G401 (cell line): ENCODE measurements at places on chromosomes 12 and 14.

- DNase-seq: peak; percentile 73
Measured at GRCh38 chr12:65529771-65530435, 251.4 kb downstream of the MSRB3 start.

- DNase-seq: no peak
Measured at GRCh38 chr12:17304503-17305347, 698.8 kb upstream of the LMO3 start.

DNA sequence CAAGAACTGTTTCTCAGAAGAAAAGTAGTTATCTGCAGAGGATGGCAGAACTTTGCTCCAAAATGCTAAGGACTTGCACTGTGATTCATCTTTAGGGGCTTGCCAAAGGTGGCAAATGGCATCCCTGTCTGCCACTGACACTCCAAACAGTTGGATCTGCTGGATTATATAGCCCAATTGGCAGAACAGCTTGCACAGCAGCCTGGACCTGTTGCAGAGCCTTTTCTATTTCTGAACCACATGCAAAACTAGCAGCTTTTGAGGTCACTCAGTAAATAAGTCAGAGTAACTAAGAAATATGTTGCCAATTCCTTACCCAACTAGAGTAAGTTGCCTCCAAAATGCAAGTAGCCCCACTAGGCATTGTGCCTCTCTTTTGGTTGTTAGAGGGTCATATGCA is 397.5 kb upstream of the NOVA1 start:
- no peak for DNase-seq

- no peak for DNase-seq
Measured at GRCh38 chr12:58458102-58458501, 462.2 kb downstream of the LRIG3 start.

DNA sequence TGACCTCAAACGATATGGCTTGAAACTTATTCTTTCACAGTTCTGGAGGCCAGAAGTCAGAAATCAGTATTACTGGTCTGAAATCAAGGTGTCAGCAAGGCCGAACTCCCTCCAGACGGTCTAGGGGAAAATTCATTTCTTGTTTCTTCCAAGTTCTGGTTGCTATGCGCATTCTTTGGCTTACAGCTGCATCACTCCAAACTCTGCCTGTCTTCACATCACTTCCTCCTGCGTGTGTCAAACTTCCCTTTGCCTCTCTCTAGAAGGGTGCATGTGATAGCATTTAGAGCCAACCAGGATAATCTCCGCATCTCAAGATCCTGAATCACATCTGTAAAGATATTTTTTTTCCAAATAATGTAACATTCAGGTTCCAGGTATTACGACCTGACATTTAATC is 62.8 kb downstream of the DENND5B start:
- no peak for DNase-seq

- DNase-seq: no peak
Measured at GRCh38 chr12:110670161-110670701, 18.7 kb downstream of the HVCN1 start.

DNA sequence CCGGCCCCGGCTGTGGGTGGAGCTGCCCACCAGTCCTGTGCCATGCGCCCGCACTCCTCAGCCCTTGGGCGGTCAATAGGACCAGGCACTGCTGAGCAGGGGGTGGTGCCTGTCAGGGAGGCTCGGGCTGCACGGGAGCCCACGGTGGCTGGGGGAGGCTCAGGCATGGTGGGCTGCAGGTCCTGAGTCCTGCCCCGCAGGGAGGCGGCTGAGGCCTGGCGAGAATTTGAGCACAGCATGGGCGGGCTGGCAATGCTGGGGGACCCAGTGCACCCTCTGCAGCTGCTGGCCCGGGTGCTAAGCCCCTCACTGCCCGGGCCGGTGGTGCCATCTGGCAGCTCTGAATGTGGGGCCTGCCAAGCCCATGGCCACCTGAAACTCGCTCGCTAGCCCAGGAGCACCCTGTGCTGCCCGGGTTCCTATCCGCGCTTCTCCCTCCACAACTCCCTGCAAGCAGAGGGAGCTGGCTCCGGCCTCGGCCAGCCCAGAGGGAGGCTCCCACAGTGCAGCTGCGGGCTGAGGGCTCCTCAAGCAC is 1371.1 kb downstream of the FSCB start:
- DNase-seq: no peak

GRCh38 chr12:124713041-124713435 is 145.6 kb upstream of the NCOR2 start:
- no peak for DNase-seq

DNA sequence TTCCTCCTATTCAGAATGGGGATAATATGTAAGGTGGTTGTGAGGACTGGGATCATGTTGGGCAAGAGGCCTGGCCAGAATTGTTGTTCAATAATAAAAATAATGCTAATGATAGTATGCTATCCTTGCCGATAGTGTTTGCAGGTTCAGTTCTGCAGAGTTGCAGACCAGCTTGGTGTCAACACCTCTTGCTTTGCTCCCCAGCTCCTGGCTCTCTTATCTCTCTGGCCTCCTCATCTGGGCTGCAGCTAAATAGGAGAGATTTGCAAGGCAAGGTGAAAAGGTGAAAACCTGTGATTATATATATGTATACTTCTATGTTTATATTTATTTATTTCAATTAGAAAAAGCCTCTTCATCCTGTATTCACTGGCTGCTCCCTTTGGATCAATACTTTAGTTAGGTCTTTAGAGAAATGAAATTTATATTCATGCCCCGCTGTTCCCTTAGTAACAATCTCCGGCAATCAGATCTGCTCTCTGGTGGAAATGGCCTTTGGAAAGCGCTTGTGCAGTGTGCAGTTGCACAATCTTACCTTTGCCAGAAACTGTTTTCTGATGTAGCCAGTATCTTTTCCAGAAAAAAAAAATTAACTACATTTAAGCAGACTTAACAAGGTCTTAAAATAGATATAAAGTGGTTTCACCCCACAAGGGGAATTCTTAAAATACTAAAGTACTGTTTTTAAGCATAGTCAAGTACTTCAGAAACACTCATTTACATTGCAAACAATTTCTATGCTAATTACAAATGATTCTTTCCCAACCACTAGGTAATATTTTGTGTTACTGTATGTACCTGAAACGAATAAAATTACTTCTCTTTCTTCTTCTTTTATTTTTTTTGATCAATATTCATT is 19.1 kb upstream of the ACVR1B start:
- no peak for DNase-seq

DNA sequence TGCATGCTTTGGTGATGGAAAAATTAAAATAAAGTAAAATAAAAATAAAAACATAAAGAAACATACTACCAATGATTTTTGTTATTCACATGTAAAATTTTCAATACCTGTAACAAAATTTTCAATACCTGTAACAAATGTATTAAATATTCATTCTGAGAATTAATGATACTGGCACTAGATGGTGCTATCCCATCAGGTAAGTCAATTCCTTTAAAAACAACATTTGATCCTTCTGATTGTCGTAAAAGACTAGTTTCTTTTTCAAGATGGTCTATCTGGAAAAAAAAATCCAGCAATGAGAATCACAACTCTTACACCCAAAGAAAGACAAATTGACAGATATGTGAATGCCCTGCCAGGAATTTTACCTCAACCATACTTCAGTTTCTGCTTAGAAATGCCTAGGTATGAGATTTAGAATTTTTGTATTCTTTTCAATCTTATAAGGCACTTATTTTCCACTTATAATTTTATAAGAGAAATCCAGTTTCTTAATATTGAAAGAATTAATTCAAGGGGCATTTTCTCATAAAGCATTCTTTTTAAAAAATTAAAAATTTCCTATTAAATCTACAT is 30.7 kb downstream of the CEP290 start:
- DNase-seq: peak; percentile 60

- no peak for DNase-seq
Measured at GRCh38 chr12:51871918-51872688, 15.8 kb upstream of the ANKRD33 start.

- peak; percentile 53 for DNase-seq
Measured at GRCh38 chr14:75147423-75148071, 20.7 kb upstream of the NEK9 start.

DNA sequence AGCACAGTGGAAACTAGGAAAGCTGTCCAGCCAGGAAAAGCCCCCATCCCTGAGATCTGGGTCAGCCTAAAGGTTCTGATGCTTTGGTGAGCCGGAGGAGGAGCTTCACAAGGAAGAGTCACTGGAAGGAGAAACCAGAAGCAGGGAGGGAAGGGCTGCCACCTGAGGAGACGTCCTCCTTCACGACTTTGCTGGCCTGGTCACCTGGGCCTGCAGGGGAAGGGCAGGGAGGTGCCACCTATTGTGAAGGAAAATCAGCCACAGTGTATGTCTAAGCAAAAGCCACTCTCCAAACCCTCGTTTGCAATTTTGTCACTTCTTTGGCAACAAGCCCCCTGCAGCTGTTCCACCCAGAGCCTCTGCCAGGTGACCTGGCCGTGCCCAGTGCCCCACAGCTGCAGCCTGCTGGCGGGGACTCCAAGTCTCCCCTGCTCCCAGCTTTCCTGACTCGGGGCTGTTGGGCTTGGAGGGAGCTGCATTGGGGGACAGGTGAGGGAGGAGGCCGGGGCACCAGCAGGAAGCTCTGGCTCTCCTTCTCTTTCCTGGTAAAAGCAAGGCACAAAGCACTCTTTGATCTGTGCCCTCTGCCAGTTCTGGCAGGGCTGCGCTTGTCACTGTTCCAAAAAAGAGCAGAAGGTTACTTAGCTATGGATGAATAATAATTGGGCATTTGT is 120.9 kb upstream of the BCL2L14 start:
- DNase-seq: peak; percentile 47

DNA sequence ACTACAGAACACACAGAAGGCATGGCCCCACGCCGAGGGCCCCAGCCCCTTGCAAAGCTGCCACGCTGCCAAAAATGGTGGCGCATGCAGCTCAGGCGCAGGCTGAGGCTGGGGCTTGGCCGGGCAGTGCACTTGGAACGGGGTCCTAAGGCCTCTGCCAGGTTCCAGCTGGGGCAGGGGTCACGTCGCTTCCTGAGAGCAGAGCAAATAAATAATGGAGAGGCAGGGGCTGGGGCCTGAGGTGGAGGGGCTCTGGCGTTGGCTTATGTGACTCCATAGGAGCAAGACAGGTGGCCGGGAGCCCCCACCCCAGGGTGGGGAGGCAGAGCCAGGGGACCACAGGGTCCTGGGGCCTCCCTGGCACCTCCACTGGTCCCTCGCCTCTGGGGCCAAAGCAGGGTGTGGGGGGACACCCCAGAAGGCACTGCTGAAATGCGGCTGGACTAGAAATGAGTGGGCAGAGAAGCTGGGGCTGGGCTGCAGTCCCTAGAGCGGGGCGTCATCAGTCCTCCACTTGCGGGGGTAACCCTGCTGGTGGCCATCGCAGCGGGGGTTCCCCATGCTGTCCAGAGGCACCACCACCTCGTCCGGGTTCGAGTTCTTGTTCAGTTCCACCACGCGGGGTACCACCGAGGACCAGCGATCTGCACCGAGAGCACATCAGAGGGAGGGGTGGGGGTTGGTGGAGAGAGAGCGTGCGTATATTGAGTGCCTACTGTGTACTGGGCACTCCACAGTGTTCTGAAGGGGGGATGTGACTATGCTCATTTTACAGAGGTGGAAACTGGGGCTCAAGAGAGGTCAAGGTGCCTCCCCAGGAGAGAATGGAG is 49.8 kb downstream of the TRPV4 start:
- DNase-seq: no peak

DNA sequence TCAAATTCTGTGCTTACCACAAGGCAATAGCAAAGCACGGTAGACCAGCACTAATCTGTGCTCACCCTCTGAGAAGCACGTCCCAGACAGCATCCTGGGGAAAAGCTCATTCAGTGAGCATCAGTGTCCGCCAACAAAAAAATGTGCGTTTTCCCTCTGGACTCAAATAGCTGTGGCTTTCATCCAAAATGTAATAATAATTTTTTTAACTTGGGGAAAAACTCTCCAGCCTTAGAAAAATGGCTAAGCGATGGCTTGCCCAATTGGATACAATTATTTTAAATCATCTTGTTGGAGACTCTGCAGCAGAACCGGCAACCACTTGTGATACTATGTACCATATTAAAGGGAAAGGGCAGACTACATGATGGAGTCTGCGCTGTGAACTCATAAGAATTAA is 1.1 kb upstream of the KRT77 start:
- DNase-seq: no peak

GRCh38 chr12:6753772-6754356 is 923 bp upstream of the MLF2 start:
- DNase-seq: no peak

DNA sequence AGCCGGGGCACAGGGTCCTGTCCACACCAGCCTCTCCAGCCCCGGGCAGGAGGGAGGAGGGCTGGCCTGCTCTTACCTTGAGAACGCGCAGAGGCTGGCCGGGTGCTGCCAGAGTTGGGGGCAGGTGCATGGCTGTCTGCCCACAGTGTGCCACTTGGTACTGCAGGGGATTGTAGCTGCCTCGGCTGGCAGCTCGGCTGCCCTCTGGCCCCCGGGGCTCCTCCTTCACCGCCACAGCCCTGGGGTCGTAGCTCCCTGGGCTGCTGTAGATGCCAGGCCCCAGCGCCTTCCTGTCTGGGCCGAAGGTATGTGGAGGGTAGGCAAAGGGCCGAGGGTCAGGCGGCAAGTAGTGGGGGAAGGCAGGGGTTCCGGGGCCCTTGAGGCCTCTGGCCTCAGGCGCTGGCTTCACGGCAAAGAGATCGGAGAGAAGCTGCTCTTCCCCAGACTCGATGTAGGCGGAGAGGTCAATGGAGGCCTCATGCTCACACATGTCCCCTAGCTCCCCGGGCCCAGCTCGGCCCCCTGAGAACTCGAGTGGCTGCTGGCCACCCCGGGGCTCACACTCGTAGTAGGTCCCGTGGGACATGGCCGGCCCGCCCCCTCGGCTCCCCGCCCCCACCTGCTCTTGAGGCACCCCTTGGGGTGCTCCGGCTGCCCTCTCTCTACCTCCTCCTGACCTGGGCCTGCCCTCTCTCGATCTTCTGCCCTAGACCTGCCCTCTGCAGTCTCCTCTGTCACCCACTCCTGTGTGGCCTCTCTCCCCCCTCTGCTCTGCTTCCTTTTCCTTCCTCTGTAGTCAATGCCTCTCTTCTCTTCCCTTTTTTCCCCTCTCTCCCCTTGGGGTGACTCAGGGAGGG is at the start of gene CEBPE:
Gene CEBPE, minus strand, starts transcription at position 750 of the 857 bp plus-strand sequence. Its CDS starts 164 bp downstream, at position 586.
- DNase-seq: no peak

GRCh38 chr14:89175881-89176799 is 240.9 kb downstream of the FOXN3 start:
- peak; percentile 22 for DNase-seq

DNA sequence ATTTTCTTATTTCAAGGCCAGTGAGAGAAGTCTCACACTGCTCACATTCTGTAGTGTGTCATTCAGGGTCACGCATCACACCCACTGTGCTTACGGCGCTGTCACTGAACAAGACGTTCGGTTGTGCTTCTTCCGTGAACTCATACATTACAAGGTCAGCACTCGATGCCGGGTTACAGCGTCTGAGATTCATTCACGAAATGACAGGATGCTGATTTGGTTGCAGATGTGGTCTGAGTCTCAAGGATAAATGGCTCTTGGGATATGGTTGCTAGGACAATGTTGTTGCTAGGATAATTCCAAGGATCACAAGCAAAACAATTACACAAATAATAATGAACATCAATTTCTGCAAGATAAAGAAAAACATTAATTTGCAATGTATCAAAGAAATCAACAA is 47.4 kb downstream of the STX2 start:
- no peak for DNase-seq
